ENCODE measurements at places on chromosomes 7 and 10.
A peak's percentile ranks its signal among the peaks of the same experiment; 100 is the strongest.

GRCh38 chr10:14200698-14201544 is 129.8 kb downstream of the FRMD4A start:
- DNase-seq = no peak

- no peak for DNase-seq
These were observed 300.5 kb upstream of the SEMA3A start for GRCh38 chr7:84495128-84495527.

- DNase-seq = no peak
These were observed 191.8 kb downstream of the ZMYND11 start for GRCh38 chr10:326894-327635.

DNA sequence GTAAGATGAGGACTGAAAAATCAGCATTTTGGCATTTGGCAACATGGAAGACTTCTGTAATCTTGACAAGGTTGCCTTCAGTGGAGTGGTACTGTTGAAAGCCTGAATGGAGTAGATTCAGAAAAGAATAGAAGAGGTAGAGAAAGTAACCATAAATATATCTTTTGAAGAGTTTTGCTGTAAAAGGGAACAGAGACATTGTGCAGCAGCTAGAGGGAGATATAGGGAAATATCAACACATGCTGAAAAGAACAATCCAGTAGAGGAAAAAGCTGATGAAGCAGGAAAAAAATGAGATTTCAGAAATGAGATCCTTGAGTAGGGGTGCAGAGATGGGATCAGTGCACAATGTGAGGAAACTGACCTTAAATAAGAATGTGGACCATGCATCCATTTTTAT is 60.0 kb downstream of the RAPGEF5 start:
- no peak for DNase-seq

DNA sequence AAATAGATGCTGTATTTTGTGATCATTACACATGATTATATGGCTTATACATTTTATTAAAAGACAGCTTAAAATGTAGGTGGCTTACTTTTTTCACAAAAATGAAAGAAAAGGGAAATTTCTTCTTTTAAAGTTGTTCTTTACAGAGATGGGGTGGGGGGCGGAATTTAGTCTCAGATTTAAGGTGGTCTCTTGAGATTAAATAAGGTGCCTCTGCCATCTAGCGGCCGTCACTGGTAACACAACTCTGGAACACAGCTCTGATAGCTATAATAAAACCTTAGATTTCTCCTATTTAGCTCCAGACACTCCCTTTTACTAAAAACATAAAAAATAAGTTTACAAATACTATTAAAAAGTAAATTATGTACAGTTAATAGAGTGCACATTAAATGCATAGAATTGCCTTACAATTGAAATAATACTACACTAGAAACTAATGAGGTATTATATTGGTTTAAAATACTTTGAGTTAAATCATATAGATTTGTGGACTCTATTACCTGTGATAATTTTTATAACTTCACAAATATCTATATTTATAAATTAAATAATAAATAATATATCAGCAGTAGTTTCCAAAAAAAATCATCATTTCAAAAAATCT is 210.9 kb downstream of the DGKB start:
- peak; percentile 42 for DNase-seq

GRCh38 chr7:128409596-128410450 is at the start of gene IMPDH1:
Gene IMPDH1, minus strand, starts transcription at chr7:128409982. Its CDS starts 81 bp downstream, at chr7:128409901.
- peak; percentile 88 for DNase-seq

GRCh38 chr10:13536674-13537366 is 8.0 kb upstream of the BEND7 start:
- no peak for DNase-seq

DNA sequence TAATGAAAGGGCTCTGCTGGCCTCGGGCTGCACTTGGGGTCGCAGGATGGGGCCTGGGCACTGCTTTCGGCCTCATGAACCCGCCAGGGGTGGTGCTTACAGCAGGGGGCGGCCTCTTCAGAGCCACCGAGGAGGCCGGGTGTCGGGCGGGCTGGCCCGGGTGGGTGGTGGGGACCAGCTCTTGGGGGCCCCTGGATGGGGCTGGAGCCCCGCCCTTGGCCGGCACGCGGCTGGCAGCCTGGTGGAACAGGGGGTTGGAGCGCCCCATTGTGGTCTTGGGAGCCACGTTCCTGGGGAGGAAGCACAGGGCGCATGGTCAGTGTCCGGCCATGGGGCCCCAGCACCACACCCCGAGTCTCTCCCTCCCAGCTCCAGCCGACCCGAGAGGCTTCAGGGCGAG is 8.8 kb downstream of the ADAM8 start:
- no peak for DNase-seq

DNA sequence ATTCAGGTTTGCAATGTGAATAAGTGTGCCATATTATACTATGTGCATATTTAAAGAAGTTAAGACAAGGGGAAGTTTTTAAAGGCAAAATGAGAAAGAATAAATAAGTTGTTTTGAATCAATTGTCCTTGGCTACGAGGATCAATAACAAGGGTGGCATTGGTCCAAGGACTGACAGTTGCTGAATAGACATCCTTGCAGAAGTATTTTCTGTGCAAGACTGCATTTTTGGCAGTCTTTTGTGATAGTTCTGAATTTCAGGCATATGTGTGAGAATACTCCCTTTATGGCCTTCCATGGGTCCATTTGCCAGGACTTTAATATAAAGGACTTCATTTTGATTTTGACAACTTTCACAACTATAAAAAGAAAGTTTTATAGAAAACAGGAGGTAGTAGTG is 5.4 kb upstream of the LIPA start:
- DNase-seq = no peak

GRCh38 chr10:43230101-43230908 is 36.6 kb downstream of the RASGEF1A start:
- DNase-seq = peak; percentile 10

- no peak for DNase-seq
These were observed 39.2 kb downstream of the ELMO1 start for GRCh38 chr7:37409461-37409860.

- no peak for DNase-seq
These were observed 51.9 kb upstream of the TM9SF3 start for GRCh38 chr10:96638696-96639095.

All from CD4-positive, alpha-beta T cell treated with Interleukin-4 for 1 hour (primary cell).